Stimulated activated CD4-positive, alpha-beta T cell treated with anti-CD3 and anti-CD28 coated beads, Interleukin-2, amount 100 ng/mL, for 48 hours (primary cell): ENCODE measurements at places on chromosomes 3 and 15.

DNA sequence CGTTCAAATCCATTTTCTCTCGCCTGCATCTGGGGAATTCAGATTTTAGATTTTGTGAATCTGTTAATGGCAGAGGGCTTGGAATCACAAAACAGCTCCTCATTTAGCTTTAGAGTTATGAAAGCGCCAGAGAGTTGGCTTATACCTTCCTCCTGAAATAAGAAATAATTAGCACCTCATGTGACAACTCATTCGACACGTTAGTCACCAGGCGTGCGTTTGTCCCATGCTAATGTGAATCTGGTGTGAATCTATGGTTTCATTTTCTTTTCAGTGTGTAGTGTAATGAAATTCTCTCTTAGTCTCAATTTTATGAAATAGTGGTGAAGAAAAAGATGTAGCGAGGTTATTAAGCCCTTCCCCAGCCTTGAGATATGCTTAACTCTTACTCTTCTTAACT is 89.4 kb downstream of the EDEM1 start:
- DNase-seq, result no peak

DNA sequence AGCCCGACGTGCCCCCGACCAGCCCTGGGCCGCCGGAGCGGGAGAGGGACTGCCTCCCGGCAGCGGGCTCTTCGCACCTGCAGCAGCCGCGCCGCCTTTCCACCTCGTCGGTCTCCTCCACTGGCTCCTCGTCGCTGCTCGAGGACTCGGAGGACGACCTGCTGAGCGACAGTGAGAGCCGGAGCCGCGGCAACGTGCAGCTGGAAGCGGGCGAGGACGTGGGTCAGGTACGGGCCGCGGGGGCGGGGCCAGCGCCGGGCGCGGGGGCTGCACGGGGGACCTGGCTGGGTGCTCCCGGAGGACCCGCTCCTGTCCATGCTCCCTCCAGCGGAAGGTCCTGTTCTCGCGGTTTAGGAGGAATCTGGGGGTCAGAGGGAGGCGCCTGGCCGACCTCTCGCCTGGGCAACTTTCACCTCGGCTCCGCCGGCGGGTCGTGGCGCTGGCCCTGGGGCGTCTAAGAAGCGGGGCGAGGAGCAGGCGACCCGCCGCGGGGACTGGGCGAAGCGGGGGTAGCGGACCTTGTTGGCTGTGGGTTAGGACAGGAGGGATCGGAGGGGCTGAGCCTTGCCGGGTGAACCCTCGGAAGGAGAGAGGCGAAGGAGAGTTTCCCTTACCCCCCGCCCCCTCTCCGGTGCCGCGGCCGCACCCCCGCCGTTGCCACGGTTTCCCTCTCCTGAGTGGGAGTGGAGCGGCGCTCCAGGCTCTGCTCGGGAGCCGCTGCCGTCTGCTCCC is 682 bp downstream of the ITPKA start:
- DNase-seq, result peak; percentile 46

DNA sequence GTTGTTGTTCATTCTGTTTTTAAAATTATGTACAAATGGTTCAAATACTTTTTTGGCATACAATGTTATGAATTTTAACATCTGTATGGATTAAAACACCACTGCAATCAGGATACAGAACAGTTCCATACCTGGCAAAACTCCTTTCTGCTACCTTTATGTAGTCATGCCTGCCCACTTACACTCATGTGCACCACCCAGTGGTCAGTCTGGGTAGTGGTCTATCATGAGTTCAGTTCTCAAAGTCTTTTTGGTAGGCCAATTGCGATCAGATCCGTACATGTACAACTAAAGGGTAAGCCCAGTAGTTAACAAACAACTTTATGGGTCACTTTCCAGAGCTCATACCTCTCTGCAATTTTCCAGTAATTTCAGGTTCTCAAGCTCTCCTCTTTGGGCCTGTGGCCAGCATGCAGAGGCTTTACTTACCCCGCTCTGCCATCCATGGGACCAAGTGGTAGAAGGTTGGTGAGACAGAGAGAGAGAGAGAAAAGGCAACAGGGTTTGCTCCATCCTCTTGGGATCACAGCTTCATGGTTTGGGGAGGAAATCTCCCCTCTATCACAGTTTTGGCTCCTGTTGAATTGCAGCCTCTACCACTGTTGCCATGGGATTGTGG is 63.9 kb upstream of the FAM98B start:
- DNase-seq, result peak; percentile 64

DNA sequence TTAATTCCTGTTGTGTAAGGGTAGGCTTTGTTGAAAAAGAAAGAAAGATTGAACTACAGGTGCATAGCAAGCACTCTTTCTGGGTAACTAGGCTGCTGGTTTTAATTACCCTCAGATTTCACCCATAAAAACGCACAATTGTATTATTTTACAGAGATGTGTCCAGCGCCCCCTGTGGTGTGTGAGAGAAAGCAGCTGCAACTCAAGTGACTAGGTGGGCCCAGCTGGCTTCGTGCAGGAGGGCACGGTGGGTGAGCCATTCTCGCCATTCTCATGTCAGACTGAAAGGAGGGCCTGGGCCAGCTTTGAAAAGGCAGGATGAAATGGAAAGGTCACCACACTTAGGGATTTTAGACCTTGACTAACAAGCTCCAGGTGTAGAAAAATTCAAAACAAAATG is 122.6 kb downstream of the LRIG1 start:
- peak; percentile 24 for DNase-seq

DNA sequence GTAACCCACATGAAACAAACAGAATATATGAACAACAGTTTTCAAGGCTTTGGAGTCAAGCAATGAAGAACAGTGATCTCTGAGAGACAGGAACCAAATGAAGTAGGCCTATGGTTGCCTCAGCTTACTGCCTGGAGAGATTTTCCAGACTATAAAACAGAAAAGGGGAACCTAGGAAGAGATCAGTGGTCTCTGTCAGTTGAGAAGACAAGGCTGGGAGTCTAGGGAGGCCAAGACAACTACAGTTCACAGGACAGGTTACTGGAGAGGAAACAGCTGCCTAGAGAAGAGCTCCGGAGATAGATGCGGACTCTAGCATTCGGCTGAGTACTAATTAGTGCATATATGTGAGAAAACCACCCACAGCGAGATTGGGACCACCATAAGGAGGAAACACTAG is 87.7 kb downstream of the PLCH1 start:
- no peak for DNase-seq

DNA sequence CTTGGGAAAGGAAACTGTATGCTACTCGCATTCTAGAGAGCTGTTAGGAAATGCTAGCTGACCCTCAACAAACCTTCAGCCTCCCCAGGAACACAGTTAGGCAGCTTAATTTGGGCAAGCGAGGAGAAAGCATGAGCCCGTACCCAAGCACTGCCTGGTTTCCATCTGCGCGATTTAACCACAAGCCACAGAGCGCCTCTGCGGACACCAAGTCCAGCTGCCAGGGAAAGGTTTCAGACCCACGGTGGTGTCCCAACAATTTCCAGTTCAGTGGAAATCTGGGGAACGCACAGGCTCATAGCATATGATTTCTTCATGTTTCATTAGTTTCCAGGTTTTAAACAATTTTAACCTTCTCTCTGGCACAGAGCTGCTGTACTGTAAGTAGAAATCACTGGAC is 617.6 kb downstream of the FHIT start:
- DNase-seq, result no peak

- DNase-seq, result no peak
Observed at GRCh38 chr3:175184392-175184791, 325.3 kb downstream of the NAALADL2 start.

DNA sequence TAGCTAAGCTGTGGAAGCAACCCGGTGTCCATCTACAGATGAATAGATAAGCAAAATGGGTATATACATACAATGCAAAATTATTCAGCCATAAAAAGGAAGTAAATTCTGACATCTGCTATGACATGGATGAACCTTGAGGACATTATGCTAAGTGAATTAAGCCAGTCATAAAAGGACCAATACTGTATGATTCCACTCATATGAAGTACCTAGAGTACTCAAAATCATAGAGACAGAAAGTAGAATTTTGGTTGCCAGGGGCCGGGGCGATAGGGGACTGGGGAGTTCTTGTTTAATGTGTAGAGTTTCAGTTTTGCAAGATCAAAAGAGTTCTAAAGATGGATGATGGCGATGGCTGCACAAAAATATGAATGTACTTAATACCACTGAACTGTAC is 10.3 kb downstream of the EID1 start:
- DNase-seq, result peak; percentile 33

- DNase-seq, result no peak
Observed at GRCh38 chr3:2578560-2578959, 479.9 kb downstream of the CNTN4 start.

DNA sequence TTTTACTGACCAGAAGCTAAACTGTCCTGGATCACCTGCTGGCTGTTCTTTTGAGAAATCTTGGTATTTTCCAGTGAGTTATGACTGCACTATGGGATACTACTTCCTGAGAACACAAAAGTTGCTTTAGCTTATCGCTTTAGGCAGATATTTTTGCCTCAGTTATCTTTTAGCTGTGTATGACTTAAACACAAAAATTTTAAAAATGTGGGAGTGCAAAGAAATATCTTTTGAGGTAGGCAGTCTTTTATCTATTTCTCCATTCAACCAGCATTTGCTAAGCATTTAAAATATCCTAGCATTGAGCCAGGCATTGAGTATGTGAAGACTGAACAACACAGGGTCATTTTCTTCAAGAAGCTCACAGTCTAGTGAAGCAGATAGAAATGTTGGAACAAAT is 981.9 kb downstream of the FHIT start:
- DNase-seq, result no peak

DNA sequence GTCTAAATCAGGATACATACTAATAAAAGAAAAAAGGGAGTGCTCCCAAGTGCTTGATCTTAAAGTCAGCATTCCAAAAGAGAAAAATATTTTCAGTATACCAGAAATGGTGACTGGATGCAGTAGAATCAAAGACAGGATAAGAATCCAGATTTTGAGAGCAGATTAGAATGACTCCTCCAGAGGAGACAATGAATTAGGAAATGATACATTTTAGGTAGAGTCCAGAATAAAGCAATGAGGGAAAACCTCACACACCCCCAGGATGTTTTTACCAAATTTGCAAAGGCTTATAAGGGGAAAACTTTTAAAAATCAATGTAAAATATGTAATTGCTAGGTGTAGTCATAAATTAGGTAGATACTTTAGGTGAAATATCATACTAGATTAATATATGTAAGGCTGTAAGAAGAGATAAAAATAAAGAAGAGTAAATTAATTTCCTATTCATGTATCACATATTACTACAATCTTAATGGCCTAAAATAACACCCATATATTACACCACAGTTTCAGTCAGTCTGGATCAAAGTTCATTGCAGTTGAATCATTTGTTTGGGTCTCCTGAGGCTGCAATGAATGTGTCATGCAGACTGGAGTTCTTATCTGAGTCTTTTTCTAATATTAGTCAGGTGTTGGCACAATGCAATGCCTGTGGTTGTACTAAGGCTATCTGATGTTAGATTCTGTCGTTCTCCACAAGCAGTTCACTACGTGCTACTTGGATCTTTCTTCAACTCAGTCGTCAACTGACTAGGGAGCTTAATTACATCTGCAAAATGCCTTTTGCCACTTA is 547.8 kb upstream of the EPHA6 start:
- DNase-seq, result no peak

DNA sequence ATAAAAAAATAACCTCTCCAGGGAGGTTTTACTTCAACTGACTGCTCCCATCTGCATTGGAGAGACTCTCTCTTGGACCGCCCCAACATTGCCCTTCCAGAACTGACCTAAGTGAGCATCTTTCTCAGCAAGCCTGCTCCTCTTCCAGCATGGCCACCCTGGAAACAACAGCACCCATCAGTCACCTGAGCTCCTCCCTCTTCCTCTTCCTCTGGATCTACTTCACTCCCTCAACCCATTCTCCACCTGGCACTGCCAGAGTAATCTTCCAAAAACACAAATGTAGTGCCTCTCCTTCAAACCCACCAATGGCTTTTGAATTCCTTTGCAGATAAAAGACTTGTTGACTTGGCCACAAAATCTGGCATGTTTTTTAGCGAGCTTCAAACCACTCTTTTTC is 128.8 kb upstream of the NR2F2 start:
- DNase-seq, result no peak
